Activated naive CD4-positive, alpha-beta T cell treated with anti-CD3 and anti-CD28 coated beads, Interleukin-2, amount 10 ng/mL, durations not matched to agents 7 days and 5 days (primary cell): ENCODE measurements at places on chromosomes 7 and 10.
A peak's percentile ranks its signal among the peaks of the same experiment; 100 is the strongest.

DNA sequence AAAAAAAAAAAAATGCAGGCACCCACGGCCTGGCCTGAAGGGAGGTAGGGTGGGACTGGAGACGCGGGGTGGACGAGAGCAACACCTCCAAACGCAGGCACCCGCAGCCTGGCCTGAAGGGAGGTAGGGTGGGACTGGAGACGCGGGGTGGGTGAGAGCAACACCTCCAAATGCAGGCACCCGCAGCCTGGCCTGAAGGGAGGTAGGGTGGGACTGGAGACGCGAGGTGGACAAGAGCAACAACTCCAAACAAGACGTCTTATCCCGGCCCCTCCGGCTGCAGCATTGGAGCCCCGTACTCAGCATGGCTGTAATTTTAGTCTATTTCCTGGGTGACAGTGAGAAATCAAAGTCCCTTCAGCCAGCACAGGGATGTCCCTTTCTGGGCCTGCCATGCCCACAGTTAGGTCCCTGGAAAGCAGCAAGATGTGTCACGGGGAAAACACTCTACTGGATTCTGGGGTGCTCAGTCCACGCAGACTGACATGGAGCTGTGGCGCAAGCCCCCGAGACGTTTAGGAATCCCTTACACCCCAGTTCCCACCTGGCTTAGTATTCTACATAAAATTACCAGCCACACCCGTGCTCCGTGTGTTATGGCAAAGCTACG, 119.9 kb downstream of the WDR37 start:
- DNase-seq, result no peak

- DNase-seq, result no peak
These were observed 179.2 kb upstream of the BET1 start for GRCh38 chr7:94183289-94183749.

DNA sequence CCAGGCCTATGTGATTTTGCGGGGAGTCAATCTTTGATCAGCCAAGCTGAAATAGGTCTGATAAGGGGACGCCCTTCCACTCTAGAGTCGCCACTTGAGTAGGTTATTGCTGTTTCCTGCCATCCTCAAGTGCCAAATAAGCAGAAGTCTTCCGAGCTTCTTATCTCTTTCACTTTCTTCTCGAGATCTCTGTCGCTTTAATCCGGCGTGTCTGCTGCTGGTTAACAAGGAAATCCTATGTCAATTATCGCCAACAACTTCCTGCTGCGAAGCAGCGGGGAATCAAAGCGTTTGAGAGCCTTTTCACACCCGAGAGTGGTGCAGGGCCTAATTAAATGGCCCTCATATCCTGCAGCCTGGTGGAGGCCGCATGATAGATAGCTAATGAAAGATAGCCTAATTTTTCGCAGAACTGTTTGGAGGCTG, 215.9 kb downstream of the RAB11FIP2 start:
- DNase-seq, result peak; percentile 56

DNA sequence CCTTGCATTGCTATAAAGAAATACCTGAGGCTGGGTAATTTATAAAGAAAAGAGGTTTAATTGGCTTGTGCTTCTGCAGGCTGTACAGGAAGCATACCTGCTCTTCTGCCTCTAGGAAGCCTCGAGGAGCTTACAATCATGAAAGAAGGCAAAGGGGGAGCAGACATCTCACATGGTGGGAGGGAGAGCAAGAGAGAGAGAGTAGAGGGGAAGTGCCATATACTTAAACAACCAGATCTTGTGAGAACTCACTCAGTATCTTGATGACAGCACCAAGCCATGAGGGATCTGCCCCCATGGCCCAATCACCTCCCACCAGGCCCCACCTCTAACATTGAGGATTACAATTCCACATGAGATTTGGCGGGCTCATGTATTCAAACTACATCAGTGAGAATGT, 79.1 kb upstream of the HECW1 start:
- no peak for DNase-seq

- DNase-seq, result no peak
These were observed 797 bp upstream of the STMP1 start for GRCh38 chr7:135661311-135662122.

GRCh38 chr10:118610577-118610976, 15.1 kb upstream of the PRLHR start:
- DNase-seq, result no peak

DNA sequence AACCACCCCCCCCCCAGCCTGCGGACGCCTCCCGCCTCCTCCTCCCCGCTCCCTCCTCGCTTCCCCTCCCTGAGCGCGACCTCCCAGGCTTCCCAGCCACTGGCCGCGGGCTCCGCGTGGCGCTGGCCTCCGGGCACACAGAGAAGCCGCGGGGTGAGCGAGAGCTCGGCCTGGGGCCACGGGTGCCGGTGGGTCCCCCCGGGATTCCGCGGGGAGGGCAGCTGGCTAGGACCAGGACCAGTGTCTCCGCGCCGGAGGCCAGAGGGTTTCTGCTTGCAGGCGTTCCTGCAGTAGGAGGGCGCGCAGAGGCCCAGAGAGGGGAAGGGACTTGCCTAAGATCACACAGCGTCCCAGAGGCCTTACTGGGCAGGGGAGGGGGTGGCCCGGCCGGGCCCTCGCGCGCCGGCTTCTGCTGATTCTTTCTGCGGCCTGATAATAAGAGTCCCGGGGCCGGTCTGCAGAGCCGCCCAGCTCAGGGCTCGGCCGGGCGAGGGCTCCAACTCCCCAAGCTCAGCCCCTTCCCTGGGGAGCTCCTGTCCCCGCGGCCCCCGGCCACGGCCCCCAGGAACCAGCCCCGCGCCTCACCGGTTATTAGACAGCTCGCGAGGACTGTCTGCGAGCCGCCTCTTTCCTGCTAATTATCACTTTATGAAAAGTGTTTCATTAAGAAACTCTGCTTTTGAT, 10.1 kb downstream of the UNCX start:
- DNase-seq, result no peak

GRCh38 chr7:24659505-24659904, 86.3 kb downstream of the PALS2 start:
- DNase-seq, result no peak

DNA sequence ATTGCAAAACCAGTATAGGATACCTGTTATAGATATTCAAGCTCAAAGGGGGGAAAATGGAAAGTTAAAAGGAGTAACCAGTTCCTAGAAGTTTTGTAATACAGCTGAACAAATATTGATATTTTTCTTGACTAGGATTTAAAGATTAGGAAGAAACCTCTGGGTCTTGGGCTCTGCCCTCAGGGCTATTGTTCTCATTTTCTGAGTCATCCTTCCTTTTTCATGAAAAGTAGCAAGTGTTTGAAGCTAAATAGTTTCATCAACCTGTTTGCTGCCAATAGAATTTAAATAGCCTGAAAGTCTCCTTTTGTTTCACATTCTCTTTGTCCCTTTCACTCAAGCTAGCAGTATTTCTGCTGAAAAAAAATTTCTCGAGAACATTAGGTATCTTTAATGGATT, 1061.1 kb upstream of the GHITM start:
- no peak for DNase-seq

- DNase-seq, result no peak
These were observed 85.6 kb upstream of the CAPZA2 start for GRCh38 chr7:116776610-116777289.

DNA sequence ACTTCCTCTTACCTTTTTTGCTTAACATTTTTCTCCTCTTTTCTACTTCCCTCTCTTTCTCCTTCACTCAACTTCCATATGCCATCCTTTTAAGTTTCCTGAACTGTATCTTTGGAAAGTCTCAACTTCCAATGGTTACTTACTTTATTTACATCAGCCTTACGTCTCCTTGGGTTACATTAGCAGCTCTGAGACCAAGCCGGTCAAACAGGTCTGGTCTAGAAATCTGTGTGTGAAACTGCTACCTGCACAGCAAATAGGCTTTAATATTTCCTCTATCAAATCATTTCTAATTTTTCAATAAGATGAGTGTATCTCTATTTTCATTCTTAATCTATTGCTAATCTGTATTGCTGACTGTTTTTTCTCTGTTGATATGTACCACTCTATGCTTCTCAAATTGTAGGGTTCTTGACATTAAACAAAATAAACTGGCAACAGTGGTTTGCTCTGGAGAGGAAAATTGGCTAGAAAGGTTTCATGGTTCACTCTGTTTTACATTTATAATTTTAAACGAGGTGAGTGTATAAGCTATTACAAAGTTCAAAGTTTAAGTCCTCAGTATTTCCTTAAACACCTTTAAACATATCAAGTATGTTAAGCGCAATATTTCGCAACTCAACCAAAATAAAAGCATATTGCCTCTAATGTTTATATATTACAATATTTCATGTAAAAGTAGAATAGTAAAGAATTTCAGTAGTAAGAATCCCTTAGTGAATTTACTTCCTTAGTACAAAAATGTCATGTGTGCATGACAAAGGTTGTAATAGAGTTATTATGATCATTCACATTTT, 3.6 kb upstream of the SEMA3C start:
- DNase-seq, result no peak

- DNase-seq, result no peak
These were observed 106.0 kb upstream of the GATA3 start for GRCh38 chr10:7948371-7949000.

- no peak for DNase-seq
These were observed 20.7 kb downstream of the ZMIZ2 start for GRCh38 chr7:44769376-44769775.

DNA sequence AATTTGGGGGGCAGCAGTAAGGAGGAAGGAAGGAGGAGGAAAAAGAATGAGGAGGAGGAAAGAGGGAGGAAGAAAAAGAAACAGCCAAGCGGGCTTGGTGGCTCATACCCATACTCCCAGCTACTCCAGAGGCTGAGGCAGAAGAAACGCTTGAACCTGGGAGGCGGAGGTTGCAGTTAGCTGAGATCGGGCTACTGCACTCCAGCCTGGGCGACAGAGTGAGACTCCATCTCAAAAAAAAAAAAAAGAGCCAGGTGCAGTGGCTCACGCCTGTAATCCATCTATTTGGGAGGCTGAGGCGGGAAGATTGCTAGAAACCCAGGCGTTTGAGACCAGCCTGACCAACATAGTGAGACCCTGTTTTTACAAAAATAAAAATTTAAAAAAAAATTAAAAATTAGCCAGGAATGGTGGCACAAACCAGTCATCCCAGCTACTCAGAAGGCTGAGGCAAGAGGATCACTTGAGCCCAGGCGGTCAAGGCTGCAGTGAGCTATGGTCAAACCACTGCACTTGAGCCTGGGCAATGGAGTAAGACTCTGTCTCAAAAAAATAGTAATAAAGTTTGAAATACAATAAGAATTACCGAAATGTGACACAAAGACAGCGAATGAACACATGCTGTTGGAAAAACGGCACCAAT, 14.1 kb upstream of the CRCP start:
- no peak for DNase-seq

- peak; percentile 14 for DNase-seq
These were observed 32.0 kb upstream of the CFAP46 start for GRCh38 chr10:132974249-132974796.

DNA sequence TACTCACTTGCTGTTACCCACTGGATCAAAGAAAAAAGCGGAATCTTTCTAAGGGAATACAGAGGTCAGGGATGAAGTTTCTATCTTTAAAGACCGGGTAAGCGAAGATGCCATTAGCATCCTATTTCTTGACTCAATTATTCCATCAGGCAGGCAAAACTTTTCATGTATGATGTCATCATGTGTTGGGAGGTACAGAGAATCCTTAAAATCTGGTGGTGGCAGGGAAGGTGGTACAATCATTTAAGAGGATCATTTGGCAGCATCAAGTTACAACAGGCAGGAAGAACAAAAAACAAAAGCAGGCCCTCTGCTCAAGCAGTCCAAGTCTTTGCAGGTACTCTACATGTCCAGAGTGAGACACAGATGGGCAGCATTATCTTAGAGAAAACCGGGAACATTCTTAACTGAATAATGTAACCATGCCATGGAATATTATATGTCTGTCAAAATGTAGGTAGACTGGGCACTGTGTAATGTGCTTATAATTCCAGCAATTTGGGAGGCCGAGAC, 3.8 kb downstream of the URGCP start:
- DNase-seq, result no peak

- DNase-seq, result no peak
These were observed 6.1 kb downstream of the EPHB6 start for GRCh38 chr7:142860968-142861367.

DNA sequence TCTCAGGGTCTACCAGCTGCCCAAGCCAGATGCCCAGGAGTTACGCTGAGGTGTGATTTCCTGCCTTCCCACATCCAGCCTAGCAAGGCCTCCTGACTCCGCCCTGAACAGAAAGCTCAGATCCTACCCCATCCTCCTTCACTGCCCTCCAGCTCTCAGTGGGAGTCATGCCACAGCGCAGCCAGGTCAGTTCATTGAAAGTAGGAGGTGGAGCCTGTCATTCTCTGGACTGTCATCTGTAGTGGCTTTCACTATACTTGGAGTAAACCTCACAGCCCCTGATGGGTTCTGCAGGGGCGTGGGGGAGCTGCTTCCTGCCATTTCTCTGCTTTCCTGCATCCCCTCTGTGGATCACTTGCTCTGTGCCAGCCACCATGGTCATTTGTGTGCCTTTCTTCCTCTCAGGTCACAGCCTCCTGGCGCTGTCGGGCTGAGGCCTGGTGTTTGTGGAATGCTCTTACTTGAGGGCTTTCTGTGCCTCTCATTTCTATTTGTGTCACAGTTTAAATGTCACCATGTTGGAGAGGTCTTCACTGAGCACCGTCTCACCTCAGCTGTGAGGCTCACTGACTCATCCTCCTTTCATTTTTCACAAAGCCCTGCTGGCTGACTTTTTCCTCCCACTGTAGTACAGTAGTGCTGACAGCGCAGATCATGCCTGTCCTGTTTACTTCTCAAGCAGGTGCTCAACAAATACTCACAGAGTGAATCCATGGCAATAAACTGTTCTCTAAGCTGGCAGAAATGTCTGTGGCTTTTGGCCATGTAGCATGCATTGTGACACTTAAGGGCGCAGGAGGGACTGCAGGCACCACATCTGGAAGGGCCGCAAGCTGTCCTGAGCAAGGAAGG, 61.0 kb upstream of the TMEM248 start:
- DNase-seq, result peak; percentile 27

- DNase-seq, result no peak
These were observed 32.6 kb upstream of the IL15RA start for GRCh38 chr10:6009961-6010360.

- DNase-seq, result no peak
These were observed 327.9 kb downstream of the ACTR3B start for GRCh38 chr7:153087498-153087897.
